Stimulated activated CD4-positive, alpha-beta T cell treated with anti-CD3 and anti-CD28 coated beads, Interleukin-4, amount 100 ng/mL, for 24 hours (primary cell): ENCODE measurements at places on chromosomes 7 and 10.

- DNase-seq: no peak
Observed at GRCh38 chr10:78078539-78079330, 45.1 kb downstream of the RPS24 start.

DNA sequence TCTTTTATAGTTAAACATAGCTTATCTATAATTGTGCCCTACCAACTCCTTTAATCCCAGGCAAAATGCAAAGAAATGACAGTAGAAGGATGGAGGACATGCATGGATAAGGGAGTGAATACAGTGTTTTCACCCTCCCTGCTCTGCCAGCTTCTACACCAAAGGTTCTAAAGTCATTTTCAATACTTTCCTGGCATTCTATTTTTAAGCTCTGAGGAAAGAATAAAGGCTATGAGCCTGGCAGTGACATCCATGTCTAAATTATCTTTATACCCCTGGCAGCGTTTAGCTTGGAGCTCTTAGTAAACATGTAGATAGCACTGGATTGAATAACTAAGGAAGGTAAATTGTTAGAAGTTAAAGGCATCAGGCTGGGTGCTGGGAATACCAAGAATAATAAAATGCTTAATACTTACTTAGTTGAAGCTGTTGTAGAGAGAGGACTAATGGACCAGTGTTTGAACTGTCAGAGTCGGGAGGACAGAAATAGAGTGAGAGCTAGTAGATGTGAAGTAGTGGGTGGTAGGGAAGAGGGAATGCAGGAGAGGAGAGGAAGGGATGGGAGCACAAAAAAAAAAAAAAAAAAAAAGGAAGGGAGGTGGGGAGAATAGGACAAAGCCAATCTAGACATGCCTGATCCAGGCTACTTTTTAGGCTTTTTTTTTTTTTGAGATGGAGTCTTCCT is 518.9 kb downstream of the GALNT17 start:
- no peak for DNase-seq

DNA sequence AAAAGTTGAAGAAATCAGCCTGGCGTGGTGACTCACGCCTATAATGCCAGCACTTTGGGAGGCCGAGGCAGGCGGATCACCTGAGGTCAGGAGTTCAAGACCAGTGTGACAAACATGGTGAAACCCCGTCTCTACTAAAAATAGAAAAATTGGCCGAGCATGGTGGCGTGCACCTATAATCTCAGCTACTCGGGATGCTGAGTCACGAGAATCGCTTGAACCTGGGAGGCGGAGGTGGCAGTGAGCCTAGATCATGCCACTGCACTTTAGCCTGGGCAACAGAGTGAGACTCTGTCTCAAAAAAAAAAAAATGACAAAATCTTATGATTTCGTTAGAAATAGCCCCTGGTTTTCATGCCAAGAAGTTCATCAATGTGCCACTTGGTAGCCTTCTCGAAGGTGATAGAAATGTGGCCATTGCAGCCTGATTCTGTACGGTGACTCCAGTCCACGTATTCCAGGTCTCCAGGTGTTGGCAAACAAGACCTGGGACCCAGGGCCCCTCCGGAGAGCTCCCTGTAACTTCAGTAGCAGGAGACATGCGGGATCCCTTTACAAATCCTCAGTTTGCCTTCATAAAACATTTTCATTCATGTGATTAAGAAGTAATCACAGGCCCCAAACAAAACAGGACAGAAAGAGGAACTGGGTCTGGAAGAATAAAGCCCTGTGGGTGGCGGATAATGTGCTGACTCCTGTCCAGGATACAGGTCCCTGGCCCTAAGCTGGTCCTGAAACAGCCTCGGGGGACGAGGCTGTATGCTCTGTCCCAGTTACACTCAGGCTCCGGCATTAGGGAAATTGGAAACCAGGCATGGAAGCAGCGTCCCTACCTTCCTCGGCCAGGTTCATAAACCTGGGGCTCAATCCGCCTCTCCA is 207.3 kb upstream of the SH2B2 start:
- no peak for DNase-seq

GRCh38 chr10:60856405-60856804 is 78.1 kb downstream of the CDK1 start:
- no peak for DNase-seq

- no peak for DNase-seq
Observed at GRCh38 chr10:44575601-44576380, 190.9 kb upstream of the CXCL12 start.

DNA sequence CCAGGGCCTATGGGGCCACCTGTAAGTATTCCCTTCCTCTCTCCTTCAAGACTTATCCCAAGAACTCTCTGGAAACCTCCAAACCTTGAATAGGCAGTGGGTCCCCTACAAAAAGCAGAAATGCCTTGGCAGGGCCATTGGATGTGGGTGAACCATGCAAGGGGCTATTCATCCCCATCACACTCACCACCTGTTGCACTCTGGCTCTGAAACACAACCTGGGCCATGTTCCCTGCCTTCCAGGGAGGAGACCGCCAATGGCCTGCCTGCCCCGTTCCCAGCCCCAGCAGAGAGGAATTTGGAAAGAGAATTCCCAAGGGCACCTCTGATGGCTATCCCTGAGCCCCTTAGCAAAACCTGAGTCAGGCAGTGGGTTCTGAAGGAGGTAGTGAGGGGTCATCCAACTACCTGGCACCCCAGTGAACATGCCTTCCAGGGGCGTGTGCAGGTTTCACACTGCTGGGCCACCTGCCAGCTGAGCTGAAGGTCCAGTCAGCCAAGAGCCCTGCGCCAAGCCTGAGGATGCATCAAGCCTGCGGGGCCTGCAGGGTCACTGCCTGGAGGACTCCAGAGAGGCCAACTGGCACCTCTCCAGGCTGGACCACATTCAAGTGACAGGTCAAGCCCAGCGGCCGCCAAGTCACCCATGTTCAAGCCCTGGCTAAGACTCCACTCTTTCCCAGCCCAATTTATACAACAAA is 101.3 kb downstream of the COL13A1 start:
- DNase-seq: no peak

- DNase-seq: no peak
Observed at GRCh38 chr10:43867667-43868565, 219.2 kb upstream of the ZNF32 start.

DNA sequence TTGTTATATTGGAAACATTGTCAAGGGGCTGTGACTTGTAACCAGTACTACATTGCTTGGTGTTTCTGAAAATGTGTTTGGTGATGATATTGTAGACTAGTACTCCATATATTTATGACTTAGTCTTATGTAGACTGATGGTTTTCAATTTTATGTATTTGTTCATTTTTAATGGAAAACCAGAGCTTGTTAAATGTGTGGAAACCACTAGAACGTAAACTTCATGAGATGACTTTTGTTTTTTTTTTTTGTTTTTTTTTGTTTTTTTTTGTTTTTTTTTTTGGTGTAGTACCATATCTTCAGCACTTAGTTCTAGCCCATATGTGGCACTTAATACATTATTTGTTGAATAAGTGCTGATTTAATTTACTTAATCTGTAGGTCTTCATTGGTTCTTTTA is 518.6 kb downstream of the AUTS2 start:
- DNase-seq: no peak

DNA sequence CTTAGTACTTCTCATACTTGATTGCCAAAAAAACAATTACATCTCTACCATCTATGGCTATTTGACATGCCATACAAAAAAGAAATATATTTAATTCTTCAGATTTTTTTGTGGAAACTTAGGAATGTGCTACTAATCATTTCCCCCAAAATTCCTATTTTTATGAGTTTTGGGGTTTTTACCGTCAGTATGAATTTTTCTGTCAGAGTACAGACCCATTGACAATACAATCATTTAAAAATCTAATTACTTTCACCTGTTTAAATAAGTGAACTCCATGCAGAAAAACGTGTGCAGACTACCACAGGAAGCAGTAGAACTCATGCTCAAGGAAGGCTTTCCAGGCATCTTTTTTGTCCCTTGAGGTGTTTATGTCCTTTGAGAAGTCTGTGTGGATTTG is 48.8 kb upstream of the FOXP2 start:
- no peak for DNase-seq

DNA sequence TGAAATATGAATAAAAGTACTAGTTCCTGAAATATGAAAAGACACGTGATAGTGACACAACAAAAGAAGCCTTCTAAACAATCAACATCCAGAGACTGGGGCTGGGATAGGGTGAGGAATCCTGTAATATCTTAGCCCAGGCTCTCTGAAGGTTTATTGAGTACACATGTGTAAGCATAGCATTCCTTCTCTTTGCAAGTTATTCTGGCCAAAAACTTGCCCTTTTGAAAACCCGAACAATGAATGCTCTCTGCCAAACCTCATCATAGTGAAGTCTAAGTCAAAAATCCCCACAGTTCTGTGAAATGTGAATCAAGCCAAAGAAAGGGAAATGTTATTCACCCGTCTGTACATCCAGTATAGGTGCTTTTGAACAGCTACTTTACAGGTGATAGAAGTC is 11.6 kb downstream of the SEMA3D start:
- DNase-seq: no peak

DNA sequence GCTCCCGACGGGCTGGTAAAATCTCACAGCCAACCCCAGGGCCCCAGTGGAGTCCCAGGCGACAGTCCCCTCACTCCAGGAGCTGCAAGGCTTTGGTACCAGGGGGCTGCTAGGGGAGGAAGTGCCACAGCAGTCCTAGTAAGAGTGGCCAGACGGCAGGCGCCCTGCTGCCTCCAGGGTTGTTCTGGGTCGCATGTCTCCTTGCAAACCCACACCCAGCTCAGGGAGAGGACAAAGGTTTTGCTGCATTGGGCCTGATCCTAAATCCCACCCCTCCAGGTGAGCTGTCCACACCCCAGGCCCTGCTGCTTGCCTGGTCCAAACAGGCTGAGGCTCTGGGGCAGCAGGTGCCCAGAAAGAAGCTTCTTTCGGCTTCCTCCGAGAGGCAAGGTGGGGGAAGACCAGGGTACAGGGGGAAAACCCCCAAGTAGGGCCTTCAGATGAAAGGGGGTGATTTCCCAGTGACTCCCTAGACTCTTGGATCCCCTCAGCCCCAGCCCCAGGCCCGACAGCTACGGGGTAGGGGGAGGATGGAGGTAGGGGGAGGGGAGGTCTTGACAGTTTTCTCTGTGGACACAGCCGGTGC is 4.2 kb upstream of the KCP start:
- DNase-seq: no peak

DNA sequence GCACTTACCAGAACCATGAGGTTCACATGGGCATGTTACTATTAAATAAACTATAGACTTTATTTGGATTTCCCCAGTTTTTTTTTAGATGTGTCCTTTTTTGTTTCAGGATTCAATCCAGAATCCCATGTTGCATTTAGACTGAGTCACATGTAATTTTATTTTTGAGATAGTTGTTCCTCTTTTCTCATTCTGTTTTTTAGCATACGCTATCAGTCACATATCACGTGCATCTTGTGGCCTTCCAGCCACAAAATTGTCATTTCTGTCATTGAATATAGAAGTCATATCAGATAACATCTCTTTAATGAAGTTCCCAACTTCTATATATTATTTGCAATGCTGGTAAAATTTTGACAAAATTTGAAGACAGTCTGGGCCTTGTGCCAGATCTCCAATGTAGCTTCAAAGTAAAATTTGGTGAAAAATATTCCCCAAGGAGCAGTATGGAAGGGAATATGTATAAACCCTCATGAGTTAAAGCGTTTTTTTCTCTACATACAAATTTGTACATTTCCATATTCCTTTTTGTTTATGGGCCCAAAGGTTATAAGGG is 132.3 kb upstream of the MKI67 start:
- DNase-seq: no peak

- no peak for DNase-seq
Observed at GRCh38 chr7:4040109-4040928, 641.8 kb upstream of the FOXK1 start.

DNA sequence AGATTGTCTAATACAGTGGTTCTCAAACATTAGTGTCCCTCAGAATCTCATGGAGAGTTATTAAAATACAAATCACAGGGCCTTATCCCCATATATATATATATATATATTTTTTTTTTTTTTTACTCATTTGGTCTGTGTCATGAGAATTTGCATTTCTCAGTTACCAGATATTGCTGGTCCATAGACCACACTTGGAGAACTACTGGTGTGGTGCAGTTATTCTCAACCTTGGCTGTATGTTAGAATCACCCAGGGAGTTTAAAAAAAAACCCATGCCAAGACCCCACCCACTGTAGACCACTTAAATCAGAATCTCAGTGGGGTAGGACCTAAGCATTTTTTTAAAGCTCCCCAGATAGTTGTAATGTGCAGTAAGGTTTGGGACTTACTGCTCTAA is 179.9 kb downstream of the AUTS2 start:
- DNase-seq: no peak

DNA sequence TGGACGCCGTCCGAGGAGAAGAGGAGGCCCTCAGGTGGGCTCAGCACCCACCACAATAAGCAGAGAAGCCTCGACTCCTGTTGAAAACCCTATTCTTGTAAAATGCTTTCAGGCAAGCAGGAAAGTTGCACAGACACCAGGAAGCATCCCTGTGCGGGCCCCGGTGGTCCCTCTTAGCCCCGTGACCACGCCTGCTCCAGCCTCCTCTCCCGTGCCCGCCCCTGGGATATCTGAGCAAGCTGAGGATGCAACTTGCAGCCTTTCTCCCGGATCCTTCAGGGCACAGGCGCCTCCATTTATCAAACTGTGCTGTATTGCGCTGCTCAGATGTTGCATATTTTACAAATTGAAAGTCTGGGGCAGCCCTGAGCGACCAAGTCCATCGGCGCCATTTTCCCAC is 72.7 kb downstream of the CFAP46 start:
- no peak for DNase-seq

GRCh38 chr10:8321990-8322389 is 267.5 kb downstream of the GATA3 start:
- no peak for DNase-seq

- no peak for DNase-seq
Observed at GRCh38 chr7:21550076-21550475, 7.2 kb downstream of the DNAH11 start.

DNA sequence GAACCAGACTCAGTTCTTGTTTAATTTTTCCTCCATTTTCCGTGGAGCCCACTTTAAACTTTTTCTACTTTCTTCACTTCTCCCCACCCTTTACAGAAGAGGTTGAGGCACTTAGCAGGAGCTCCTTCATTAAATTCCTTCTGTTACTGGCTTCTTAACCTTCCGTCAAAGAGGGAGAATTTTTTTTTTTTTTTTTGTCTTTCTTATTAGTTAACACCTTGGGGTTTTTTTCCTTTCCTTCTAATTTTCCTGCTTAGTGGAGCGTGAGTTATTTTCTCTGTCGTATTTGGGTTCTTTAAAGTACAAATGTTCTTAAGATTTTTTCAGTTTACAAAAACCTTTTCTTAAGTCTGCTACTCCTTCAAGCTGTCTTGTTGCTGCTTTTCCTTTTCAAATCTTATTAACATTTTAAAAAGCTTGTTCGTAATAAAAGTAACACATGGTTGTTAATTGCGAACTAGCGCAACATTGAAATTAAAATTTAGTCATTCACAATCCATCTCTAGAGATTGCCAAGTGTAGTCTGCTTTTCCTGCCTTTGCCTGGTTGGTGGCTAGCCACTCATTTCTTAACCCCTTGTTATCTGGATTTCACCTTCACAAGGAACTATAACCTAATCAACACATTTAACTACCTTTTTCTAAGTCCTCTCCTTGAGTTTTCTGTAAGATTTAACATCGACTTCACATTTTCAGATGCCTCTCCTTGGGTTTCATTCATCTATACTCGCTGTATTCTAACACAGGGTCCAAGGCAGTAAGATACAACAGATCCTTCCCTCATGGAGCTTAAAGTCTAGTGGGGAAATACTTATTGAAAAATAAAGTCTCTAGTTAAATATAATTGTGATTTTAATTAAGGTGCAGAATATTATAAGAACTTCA is 2.0 kb downstream of the BMPR1A start:
- DNase-seq: no peak
